ENCODE measurements at places on chromosomes 3 and 15.

DNA sequence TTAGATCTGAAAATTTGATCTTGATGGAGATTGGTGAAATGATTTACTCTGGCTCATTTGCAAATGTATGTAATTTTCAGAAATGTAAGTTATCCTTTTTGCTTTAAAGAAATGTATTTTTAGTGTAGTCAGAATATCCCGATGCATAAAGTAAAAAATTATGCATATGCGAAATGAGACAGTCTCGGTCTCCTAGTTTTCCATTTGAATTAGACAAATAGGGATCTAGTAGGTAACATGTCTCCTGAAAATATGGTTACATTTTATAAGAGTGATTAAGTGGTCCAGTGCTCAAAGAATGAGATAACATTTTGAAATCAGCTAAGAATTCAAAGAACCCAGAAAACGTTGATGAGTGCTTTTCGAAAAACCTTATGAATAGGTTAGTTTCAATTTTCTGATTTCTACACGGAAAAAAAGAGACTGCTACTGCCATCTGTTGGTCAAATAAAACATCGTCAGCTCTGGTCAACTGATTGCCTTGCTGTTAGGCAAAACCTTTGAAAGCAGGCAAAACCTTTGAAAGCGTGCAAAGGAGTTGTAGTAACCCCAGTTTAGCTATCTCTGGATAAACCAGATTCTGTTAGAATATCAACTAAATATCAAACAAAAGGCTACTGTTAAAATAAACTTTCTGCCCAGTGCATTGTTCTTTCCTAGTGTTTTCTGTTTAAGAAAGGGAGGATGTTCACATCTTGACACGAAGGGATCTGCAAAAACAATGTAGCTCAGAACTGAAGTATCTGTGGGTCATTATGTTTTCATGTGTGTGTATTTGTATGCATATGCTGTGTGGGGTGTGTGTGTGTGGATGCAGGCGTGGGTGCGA lies 59.3 kb upstream of the CHMP2B start:
- DNase-seq = peak; percentile 43

DNA sequence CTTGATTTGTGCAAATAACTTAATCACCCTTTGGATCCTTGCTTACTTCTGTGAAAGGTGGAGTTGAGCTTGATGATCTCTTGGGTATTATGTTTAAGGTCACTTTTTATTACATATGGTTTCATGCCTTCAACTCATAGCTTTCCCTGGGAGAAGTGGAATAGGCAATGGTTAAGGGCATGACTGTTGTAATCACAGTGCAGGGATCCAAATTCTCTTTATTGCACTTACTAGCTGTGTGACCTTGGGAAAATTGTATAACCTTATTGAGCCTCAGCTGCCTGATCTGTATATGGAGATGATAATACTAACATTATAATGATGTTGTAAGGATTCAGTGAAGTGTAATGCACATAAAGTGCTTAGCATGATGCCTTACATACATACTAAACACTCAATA lies 59.1 kb downstream of the PLCL2 start:
- no peak for DNase-seq

GRCh38 chr3:194046995-194047645 lies 88.8 kb upstream of the HES1 start:
- DNase-seq = no peak

GRCh38 chr3:60967141-60967540 lies 284.1 kb downstream of the FHIT start:
- DNase-seq = no peak

GRCh38 chr3:12483872-12484197 lies 445 bp upstream of the TSEN2 start:
- DNase-seq = no peak

DNA sequence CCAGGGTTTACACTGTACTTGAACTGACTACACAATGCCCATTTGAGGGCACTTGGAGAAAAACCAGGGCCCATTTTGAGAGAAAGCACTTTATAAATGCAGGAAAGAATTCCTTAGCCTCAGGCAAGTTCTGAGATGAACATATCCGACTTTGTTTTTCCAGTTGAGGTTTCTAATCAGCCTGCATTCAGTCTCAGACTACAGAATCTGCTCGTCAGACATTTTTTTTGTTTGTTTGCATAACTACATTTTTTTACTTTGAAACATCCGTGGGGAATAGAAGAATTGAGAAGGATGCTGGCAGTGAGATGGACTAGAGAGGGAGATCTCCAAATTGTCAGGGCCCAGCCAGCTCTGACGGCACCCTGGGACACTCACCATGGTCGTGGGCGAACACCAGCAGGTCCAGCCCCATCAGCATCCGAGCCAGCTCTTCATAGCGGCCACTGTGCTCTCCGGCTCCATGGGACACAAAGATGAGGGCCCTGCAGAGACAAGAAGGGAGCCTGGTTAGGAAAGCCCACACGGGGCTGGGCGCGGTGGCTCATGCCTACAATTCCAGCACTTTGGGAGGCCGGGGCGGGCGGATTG lies 40.8 kb downstream of the MGLL start:
- no peak for DNase-seq

GRCh38 chr15:75864213-75865059 lies 21.2 kb downstream of the UBE2Q2 start:
- no peak for DNase-seq
